ENCODE measurements at places on chromosomes 5 and 9. TPM values are rescaled to one million over a fixed set of nuclear protein-coding genes. Genes with fewer than 3 reads are reported as not detected.

The MTAP gene
- total RNA-seq = 22.4 TPM

The MYMK gene
- total RNA-seq = not detected

The LYSMD3 gene
- 11.1 TPM for total RNA-seq

The CDKN2B gene
- total RNA-seq = not detected

The SURF2 gene
- 41.1 TPM for total RNA-seq

The PRRX2 gene
- 5.2 TPM for total RNA-seq

The FRMPD1 gene
- 0.02 TPM for total RNA-seq

The RLN2 gene
- total RNA-seq = 0.19 TPM

The ZNF483 gene
- 0.76 TPM for total RNA-seq

The IL7R gene
- total RNA-seq = 1.0 TPM

The WWC1 gene
- total RNA-seq = 87.1 TPM

The OR1Q1 gene
- total RNA-seq = not detected

The PFN3 gene
- not detected for total RNA-seq

The AK3 gene
- 46.8 TPM for total RNA-seq

The OR1J2 gene
- not detected for total RNA-seq

The PHF24 gene
- 0.07 TPM for total RNA-seq

The ENTPD2 gene
- 0.67 TPM for total RNA-seq

The HTR1A gene
- not detected for total RNA-seq

The ZNF658 gene
- 2.4 TPM for total RNA-seq

The LRRTM2 gene
- not detected for total RNA-seq

The CFAP157 gene
- 0.06 TPM for total RNA-seq

The IL5 gene
- total RNA-seq = not detected

The QRFP gene
- total RNA-seq = not detected

The GBGT1 gene
- total RNA-seq = 3.4 TPM

The TMEM252 gene
- total RNA-seq = not detected

The INSL6 gene
- total RNA-seq = not detected

The SPINK7 gene
- total RNA-seq = not detected

The PCDHA9 gene
- total RNA-seq = not detected

The FOXD4 gene
- total RNA-seq = 0.58 TPM

The AOPEP gene
- 220 TPM for total RNA-seq

The IFNA2 gene
- not detected for total RNA-seq

The ABCA2 gene
- total RNA-seq = 26.9 TPM

The PCDHB15 gene
- 0.06 TPM for total RNA-seq

The GADD45G gene
- 0.21 TPM for total RNA-seq

The TMEM174 gene
- total RNA-seq = not detected

The CDO1 gene
- total RNA-seq = not detected

The SLC34A1 gene
- not detected for total RNA-seq

The IFNA13 gene
- not detected for total RNA-seq

The IL3 gene
- not detected for total RNA-seq

The PCDHGA6 gene
- 0.39 TPM for total RNA-seq

The IPPK gene
- 14.0 TPM for total RNA-seq

The AGTPBP1 gene
- 7.7 TPM for total RNA-seq

The KLF9 gene
- total RNA-seq = 0.71 TPM

The CCL28 gene
- 0.31 TPM for total RNA-seq
